Keratinocyte (primary cell): ENCODE measurements at places on chromosomes 5 and 9. TPM values are rescaled to one million over a fixed set of nuclear protein-coding genes. Genes with fewer than 3 reads are reported as not detected.

DNAI1 gene
- 0.08 TPM in 1 of 3 replicates, not detected in the others for polyA plus RNA-seq

DNA sequence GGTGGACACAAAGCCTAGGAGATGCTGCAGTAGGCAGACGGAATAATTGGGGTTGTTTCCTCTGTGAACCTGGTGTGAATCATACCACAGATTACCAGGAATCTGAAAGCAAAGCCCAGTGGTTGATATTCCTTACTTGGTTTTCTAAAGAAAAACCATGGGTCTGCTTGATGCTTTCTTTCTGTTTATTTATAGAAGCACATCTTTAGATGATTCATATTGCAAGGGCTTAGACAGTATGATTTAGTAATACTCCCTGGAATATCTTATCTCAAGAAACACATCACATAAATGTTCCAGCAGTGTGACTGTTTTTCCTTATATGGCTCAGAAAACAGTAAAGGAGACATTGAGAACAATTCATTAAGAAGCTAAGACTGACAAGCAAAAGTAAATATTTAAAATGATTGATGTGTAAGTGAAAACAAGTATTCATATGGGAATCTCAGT, 623.3 kb downstream of the RAB3C start:
- no peak overlapping the region for H3K4me3 ChIP-seq
- H3K36me3 ChIP-seq: no peaks in the 10 kb centered on the region
- DNase-seq: no peak
- no peaks in the 10 kb centered on the region for H3K4me1 ChIP-seq
- H3K27me3 ChIP-seq: no peaks in the 10 kb centered on the region

GRCh38 chr9:96524045-96524444, 74.1 kb downstream of the HABP4 start:
- no peaks in the 10 kb centered on the region for H3K36me3 ChIP-seq
- no peak for DNase-seq
- H3K4me3 ChIP-seq: no peak overlapping the region
- H3K27ac ChIP-seq: no peak overlapping the region

DNA sequence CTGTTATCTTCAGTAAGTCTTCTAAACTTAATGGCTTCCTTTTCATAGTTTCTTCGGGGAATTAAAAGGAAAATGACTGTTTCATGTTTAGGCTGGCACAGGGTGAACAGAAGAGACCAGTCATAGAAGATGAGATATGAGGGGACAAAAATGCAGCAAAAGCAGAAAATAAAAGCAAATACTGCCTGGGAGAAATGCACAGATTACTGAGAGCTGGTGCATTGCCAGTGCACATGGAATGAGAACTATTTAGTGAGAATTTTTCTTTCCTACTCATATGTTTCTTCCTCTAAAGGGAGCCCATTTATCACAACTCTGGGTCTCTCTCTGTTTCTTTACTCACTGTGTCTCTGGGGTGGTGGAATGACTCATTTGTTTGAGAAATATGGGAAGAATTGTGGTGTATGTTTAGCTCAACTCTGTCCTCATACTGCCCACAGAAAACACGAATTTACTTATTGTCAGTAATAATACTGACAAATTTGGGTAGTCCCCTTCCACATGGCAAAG, 25.9 kb upstream of the ANKRD55 start:
- no peak overlapping the region for H3K4me3 ChIP-seq
- no peak for DNase-seq
- H3K27ac ChIP-seq: no peak overlapping the region
- no peaks in the 10 kb centered on the region for H3K27me3 ChIP-seq

DNA sequence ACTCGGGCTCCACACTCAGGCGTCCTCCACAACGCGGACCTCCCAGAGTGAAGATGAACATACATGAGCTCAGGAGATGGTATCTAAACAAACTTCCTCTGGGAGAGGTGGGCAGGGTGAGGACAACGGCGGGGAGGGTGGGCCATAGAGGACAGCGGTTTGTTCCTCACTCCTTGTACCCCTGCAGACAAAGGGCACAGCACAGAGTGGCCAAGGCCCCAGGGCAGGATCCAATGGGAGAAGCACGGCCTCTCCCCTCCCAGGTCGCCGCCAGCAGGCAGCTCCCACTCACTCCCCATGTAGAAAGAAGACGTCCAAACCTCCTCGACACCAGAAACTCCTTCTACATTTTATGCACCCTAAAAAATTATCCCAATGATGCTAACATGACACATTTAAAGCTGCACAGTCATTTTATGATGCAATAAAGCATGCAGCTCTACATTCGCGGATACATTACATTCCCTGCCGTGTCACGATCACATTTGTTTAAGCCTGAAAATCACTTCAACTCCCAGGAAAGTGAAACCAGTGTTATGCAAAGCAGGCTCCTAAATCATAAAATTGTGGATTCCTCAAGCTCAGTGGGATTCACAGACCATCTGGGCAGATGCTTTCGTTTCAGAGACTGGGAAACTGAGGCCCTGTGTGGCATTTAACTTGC, 87.5 kb upstream of the SARDH start:
- H3K4me1 ChIP-seq: no peaks in the 10 kb centered on the region
- no peak overlapping the region for H3K27ac ChIP-seq
- peaks cover 11% of the 10 kb centered on the region for H3K36me3 ChIP-seq
- H3K4me3 ChIP-seq: no peak overlapping the region

PRSS3 gene
- polyA plus RNA-seq: 5.9 to 34.6 TPM (median 9.1 TPM) in 3 replicates

DNA sequence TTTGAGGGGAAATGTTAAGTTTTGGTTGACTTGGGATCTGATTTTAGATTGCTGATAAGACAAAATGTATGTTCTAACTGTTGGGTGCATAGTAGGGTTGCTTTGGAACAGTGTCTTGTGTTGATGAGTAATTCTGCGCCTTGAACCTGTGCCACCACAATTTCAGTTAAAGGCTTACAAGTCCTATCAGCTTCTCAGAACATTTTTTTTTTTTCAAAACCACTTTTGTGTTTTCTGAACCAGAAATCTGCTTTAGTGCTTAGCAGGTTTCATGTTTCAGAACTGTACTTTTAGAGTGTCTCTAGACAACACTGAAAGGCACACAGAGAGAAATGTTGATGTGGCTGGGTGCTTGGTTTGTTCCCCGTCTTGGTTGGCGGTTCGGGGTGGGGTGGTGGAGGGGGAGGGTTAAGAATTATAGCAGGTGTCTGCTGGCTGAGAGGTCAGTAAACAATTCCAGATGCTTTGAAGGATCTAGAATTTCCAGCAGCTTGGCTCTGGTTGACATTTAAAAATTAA, 84.6 kb downstream of the ANKRD55 start:
- no peak overlapping the region for H3K4me3 ChIP-seq
- H3K36me3 ChIP-seq: no peaks in the 10 kb centered on the region
- H3K27ac ChIP-seq: no peak overlapping the region
- peaks cover 20% of the 10 kb centered on the region for H3K4me1 ChIP-seq
- H3K27me3 ChIP-seq: no peaks in the 10 kb centered on the region
